NCI-H2029 treated with DMSO at 0.1 percent for 48 hours (cell line): ENCODE measurements at places on chromosomes 3 and 15.

DNA sequence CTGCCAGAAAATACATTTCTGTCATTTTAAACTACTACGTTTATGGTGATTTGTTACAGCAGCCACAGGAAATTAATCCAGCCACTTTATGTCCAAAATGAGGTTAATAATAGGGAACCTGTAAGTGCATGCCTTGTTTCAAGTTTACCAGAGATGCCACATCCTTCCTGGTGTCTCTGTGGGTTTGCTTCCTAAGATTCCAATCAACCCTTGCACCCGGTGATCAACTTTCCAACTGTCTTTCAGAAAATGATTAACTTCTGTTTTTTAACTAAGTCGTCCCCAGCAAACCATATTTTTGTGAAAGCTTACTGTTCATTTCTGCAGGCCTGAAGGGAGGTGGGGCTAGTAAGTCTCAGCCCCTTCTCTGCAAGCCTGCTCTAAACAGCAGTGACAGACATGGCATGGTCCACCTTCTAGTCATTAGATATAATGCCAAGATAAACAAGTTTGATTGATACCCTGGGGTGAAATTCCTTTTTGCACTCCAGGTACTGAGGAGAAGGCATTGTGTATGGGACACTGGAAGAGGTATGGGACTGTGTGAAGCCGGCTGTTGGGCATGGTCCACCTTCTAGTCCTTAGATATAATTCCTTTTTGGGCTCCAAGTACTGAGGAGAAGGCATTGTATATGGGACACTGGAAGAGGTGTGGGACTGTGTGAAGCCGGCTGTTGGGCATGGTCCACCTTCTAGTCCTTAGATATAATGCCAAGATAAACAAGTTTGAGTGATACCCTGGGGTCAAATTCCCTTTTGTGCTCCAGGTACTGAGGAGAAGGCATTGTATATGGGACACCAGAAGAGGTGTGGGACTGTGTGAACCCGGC is 11.1 kb upstream of the TMC3 start:
- DNase-seq, result peak; percentile 7

DNA sequence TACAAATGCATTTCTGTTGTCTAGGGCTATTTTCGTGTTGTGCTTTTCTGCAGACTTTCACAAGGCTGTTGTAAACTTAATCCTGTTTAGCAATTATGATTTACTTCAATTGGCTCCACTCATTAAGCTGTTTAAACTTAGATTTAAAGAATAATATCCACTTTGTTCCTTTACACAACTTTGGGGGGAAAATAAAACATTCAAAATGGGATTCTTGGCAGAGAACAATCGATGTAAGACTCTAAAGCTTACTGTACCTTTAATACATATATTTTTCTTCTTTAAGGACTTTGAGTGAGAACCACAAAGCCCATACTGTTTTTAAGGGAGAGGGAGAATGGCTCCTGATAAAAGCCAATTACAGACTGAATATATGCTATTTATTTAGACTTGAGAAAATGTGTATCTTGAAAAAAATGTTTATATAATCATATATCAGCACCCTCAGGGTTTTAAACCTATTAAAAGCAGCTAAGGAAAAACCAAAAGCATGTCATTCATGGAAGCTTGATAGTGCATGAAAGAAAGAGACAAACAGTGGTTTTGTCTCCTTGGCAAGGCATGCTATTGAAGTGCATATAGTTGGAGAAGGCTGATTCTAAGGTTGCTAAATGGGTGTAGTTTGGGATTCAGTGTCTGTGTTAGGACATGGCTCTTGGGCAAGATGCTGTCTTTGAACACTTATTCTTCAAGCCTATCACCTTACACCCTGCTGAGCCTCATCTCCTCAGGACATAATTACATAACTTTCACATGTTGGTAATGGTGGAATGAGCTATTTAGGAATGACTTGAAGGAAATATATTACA is 293.4 kb upstream of the TBC1D5 start:
- no peak for DNase-seq

- no peak for DNase-seq
Measured at GRCh38 chr3:42179110-42179725, 86.8 kb downstream of the CCK start.

GRCh38 chr3:14880447-14881106 is 61.8 kb downstream of the FGD5 start:
- DNase-seq, result no peak

DNA sequence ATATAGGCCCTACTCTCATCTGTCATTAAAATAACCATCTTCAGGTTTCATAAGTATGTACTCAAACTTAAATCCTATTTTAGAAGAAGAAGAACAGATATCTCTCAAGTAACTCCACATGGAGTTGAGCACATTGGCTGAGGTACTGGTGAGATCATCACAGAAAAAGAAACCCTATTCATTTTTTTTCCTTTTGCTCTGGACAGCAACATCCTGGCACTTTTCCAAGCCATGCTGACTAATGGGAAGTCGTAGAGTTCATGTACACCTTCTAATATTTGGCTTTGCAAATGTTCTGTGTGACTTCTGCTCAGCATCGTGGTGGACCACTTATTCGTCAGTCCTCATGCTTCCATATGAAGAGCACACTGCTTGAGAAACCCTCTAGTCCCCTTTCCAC is 336.0 kb upstream of the KCNH8 start:
- DNase-seq, result peak; percentile 10

DNA sequence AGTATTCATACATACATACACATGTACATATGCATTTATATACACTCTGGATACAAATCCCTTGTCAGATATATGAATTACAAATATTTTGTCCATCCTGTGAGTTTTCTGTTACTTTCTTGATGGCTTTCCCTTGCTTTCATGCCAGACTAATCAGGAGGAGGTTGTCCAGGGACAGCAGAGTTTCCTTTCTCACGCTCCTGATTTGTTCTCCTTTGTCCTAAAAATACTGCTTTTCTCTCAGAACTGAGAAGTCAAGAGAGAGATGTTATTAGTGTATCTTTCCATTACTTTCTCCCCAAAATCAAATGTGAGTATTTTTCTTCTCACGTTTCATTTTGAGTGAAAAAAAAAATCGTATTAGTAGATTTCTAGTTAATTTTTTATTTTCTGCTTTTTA is 12.1 kb upstream of the TCAIM start:
- no peak for DNase-seq

DNA sequence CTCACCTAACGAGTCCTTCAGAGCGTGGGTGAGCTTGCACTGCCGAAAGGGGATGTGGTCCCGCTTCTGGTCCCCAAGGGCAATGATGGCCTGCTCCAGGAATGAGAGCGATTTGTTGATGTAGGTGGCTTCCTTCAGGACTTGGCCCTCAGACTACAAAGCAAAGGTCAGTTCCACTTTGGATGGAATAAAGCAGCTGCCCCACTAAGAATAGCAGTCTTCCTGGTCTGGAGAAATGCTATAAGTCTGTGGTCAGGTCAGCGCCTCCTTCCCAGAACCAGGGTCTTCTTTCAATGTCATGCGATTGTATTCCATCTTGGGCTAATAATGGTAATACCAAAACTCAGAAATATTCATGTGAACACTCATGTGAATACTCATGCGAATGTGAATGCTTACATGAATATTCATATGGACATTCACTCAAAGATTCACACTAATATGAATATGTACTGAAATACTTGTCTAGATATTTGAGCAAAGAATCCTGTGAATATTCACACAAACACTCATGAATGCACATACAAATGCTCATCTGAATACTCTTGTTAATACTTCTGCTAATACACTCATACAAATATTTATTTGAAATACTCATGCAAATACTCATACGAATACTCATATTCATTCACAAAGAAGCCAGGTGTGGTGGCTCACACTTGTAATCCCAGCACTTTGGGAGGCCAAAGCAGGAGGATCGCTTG is 16.7 kb downstream of the KIF9 start:
- DNase-seq, result no peak

- DNase-seq, result no peak
Measured at GRCh38 chr15:62933386-62933785, 109.2 kb upstream of the TPM1 start.
